A549 treated with CORT108297 at 1 μM for 4 hours (cell line): ENCODE measurements at places on chromosomes 7 and 10. TPM values are rescaled to one million over a fixed set of nuclear protein-coding genes. Genes with fewer than 3 reads are reported as not detected.

COL17A1 gene
- 1.6 to 2.7 TPM (median 2.2 TPM) in 5 replicates for total RNA-seq

OGA gene
- 64.1 to 85.5 TPM (median 67.9 TPM) in 5 replicates for total RNA-seq

SLC12A9 gene
- 11.7 to 18.4 TPM (median 16.6 TPM) in 5 replicates for total RNA-seq

SLC26A5 gene
- total RNA-seq: not detected in 5 replicates

PNLIPRP2 gene
- 0.11 TPM in 1 of 5 replicates, not detected in the others for total RNA-seq

TEX36 gene
- total RNA-seq: not detected in 5 replicates

CYP3A5 gene
- total RNA-seq: 1.3 to 2.5 TPM (median 1.9 TPM) in 5 replicates

VWDE gene
- 0.39 to 0.63 TPM (median 0.53 TPM) in 5 replicates for total RNA-seq

UPK3BL2 gene
- 2.1 to 3.8 TPM (median 2.7 TPM) in 5 replicates for total RNA-seq

WIPF3 gene
- 0.45 to 0.55 TPM (median 0.52 TPM) in 5 replicates for total RNA-seq

CTBP2 gene
- total RNA-seq: 96.1 to 115 TPM (median 112 TPM) in 5 replicates

LRRD1 gene
- not detected in 5 replicates for total RNA-seq

HOXA10 gene
- total RNA-seq: 6.7 to 8.3 TPM (median 7.4 TPM) in 5 replicates

LRRN3 gene
- 0.03 to 0.09 TPM (median 0.05 TPM) in 4 of 5 replicates, not detected in the other for total RNA-seq

BRAT1 gene
- total RNA-seq: 24.3 to 40.7 TPM (median 39.4 TPM) in 5 replicates

SH3PXD2A gene
- total RNA-seq: 1.2 to 2.8 TPM (median 1.9 TPM) in 5 replicates

SPACDR gene
- 0.51 to 0.72 TPM (median 0.68 TPM) in 5 replicates for total RNA-seq

SKIDA1 gene
- 0.99 to 1.7 TPM (median 1.5 TPM) in 5 replicates for total RNA-seq

CYP2C9 gene
- 0.03 to 0.14 TPM (median 0.06 TPM) in 3 of 5 replicates, not detected in the others for total RNA-seq

OR2A12 gene
- total RNA-seq: not detected in 5 replicates

TMEM184A gene
- total RNA-seq: 10.0 to 15.2 TPM (median 14.8 TPM) in 5 replicates

ZNF212 gene
- 11.1 to 12.6 TPM (median 12.2 TPM) in 5 replicates for total RNA-seq

CADPS2 gene
- total RNA-seq: 0.02 to 0.13 TPM (median 0.06 TPM) in 5 replicates

CALHM1 gene
- 0.02 TPM in 1 of 5 replicates, not detected in the others for total RNA-seq

CDK5 gene
- total RNA-seq: 32.6 to 37.1 TPM (median 34.0 TPM) in 5 replicates

MYL7 gene
- not detected in 5 replicates for total RNA-seq

C10orf143 gene
- 0.52 to 0.83 TPM (median 0.74 TPM) in 5 replicates for total RNA-seq

GNG11 gene
- 34.6 to 38.9 TPM (median 35.4 TPM) in 5 replicates for total RNA-seq

RNLS gene
- total RNA-seq: 8.0 to 9.6 TPM (median 8.7 TPM) in 5 replicates

FBXL13 gene
- total RNA-seq: 0.26 to 0.88 TPM (median 0.61 TPM) in 5 replicates
